ENCODE measurements at places on chromosomes 16 and 17. TPM values are rescaled to one million over a fixed set of nuclear protein-coding genes. Genes with fewer than 3 reads are reported as not detected.

DNA sequence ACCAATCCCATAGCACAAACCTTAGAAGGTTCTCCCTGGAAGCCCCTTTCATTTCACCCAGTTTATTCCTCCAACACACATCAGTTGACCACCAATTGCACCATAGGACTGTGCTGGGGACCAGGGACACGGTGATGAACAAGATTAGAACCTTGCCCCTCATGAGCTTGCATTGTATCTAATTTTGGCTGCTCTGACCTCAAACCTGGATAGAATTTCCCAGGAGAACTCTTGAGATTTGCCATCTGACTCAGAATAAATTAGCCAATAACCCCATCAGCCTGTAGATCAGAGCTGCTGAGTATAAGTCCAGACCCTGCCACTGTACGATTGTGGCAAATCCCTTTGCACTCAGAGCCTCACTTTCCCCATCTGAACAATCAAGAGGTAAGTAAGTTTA, 52.1 kb downstream of the CDH11 start:
- no peaks in the 10 kb centered on the region for H3K27me3 ChIP-seq
- peaks cover 15% of the 10 kb centered on the region for H3K4me1 ChIP-seq
- DNase-seq, result no peak
- no peak overlapping the region for H3K27ac ChIP-seq
- H3K36me3 ChIP-seq, result no peaks in the 10 kb centered on the region

GRCh38 chr17:67011527-67012175, 32.7 kb upstream of the CACNG1 start:
- DNase-seq, result no peak
- no peaks in the 10 kb centered on the region for H3K4me1 ChIP-seq
- no peaks in the 10 kb centered on the region for H3K27me3 ChIP-seq
- no peak overlapping the region for H3K27ac ChIP-seq

HAGH gene
- 22.9 TPM for total RNA-seq

GRCh38 chr17:52237151-52237550, 78.6 kb upstream of the CA10 start:
- no peaks in the 10 kb centered on the region for H3K36me3 ChIP-seq
- H3K4me3 ChIP-seq, result no peak overlapping the region
- H3K4me1 ChIP-seq, result no peaks in the 10 kb centered on the region
- H3K27me3 ChIP-seq, result no peaks in the 10 kb centered on the region
- DNase-seq, result no peak
- H3K27ac ChIP-seq, result no peak overlapping the region
